Ascending aorta (tissue), 2 donors: ENCODE measurements at places on chromosomes 4 and X. TPM values are rescaled to one million over a fixed set of nuclear protein-coding genes. Genes with fewer than 3 reads are reported as not detected.

Gene NUP62CL
- not detected for total RNA-seq

Gene SPIN3
- 3.9 TPM for total RNA-seq

Gene RNF150
- total RNA-seq = 31.2 TPM

Gene HMGN5
- total RNA-seq = not detected

Gene TMEM165
- 178 TPM for total RNA-seq

Gene TLR10
- total RNA-seq = not detected

Gene GPR34
- 1.5 TPM for total RNA-seq

Gene F8A3
- total RNA-seq = not detected

Gene FGG
- total RNA-seq = 40.3 TPM

Gene LARP7
- total RNA-seq = 7.3 TPM

Gene ERAS
- not detected for total RNA-seq

Gene INPP4B
- 32.7 TPM for total RNA-seq

Gene TFE3
- total RNA-seq = 141 TPM

Gene XPNPEP2
- total RNA-seq = 7.7 TPM

Gene CFAP47
- not detected for total RNA-seq

Gene DDX53
- total RNA-seq = not detected

Gene NDST3
- total RNA-seq = not detected

Gene RASL11B
- not detected for total RNA-seq

Gene POLR2B
- total RNA-seq = 23.4 TPM

Gene NOX1
- not detected for total RNA-seq

Gene GRIA3
- total RNA-seq = 2.8 TPM

Gene NR0B1
- 0.21 TPM for total RNA-seq

Gene FOXR2
- not detected for total RNA-seq
